Substantia nigra (tissue), 51 donors: ENCODE measurements at places on chromosomes 1 and 21.

- no peak for DNase-seq
These were observed 50.2 kb upstream of the ATP1A1 start for GRCh38 chr1:116322752-116323405.

- DNase-seq = no peak
These were observed 9.1 kb downstream of the SWT1 start for GRCh38 chr1:185166106-185166505.

- DNase-seq = no peak
These were observed 16.7 kb upstream of the DISP1 start for GRCh38 chr1:222798116-222798515.

DNA sequence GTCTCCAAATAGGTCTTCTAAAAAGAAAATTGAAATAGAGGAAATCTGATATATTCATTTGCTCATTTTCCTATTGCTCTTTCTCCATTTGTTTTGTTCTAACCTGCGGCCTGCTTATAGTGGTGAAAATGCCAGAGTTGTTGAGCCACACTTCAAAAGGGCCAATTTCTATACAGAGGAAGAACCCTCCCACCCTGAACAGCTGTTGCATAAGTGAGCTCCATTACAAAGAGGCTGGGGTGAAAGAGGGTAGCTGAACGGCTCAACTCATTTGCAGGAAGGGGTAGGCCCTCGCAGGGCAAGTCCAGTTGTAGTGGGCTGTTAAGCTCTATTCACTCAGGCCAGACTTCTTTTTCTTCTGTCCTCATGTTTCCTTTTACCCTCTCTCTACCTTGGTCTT, 8.8 kb downstream of the ADCY10 start:
- no peak for DNase-seq

- no peak for DNase-seq
These were observed 83.3 kb upstream of the PGBD5 start for GRCh38 chr1:230509281-230509977.

GRCh38 chr21:45971616-45972352, 9.8 kb upstream of the COL6A1 start:
- no peak for DNase-seq

GRCh38 chr1:212396638-212397037, 18.0 kb downstream of the PACC1 start:
- no peak for DNase-seq

DNA sequence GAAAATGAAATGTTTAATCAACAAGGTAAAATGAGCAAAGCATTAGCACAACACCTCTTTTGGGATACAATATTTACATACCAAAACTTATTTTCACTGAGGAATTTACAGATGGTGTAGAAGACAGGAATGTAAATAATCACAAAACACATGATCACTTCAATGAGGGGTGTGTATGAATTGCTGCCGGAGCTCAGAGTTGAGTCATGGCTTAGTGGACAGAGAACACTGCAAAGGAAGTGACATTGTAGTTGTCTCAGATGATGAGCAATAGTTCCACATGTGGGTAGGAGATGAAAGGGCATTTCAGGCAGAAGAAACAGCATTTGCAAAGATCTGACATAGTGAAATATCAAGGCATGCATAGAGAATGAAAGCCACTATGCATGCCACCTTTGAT, 5.6 kb upstream of the KPRP start:
- no peak for DNase-seq

GRCh38 chr1:36740446-36740845, 257.7 kb upstream of the CSF3R start:
- no peak for DNase-seq
